HAP-1 (cell line): ENCODE measurements at places on chromosomes 6 and 20.

- DNase-seq, result no peak
Observed at GRCh38 chr20:57217802-57218201, 48.6 kb downstream of the BMP7 start.

DNA sequence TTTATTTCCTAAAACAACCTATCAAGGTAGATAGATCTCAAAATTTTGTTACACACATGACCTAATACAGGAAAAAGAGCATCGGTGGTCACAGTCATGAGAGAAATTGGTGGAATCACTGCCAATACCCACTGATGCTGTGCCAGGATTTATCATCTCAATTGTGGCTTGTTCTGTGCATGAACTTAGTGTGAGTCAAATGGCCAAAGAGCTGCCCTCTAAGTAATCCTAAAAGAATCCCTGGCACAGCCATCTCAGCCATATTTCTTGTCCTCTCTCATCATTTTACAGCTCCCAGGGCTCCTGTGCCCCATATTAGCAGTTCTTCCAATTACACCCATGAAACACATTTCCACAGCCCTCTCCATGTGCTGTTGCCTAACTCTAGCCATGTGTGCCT lies 6.1 kb downstream of the GSTA5 start:
- DNase-seq, result no peak

GRCh38 chr6:19311786-19312185 lies 525.4 kb upstream of the ID4 start:
- no peak for DNase-seq

DNA sequence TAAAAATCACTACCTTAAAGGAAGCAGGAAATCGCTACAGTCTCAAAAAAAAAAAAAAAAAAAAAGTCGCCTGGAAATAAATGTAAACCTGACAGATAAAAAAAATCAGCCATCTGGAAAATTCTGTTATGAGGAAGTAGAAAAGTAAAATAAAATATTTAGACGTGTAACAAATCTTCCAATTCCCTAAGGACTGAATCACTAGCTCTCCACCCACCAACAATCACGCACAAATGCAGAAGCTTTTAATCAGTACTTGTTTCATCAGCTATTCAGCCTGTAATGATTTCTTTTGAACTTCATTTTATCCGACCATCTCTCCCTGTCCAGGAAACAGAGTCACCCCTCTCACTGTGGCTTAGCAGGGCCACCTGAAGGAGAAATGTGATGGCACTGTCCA lies 59.0 kb downstream of the SLC23A2 start:
- DNase-seq, result no peak

DNA sequence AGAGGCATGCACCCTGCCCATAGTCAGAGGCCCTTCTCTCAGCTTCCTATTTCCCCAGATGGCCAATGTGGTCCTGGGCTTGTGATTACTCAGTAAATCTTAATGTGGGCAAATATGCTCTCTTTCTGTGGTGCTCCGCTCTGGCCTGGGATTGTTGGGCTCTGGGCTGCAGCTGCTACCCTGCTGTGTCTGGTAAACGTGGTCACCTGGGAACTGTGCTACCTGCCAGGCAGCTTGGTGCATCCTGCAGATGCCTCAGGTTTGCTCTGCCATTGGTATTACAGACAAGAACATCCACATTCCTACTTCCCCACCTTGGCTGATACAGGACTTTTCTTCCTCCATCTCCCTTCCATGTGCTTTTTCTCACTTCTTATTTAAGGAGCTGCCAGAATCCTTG lies 611.5 kb upstream of the IMPG1 start:
- no peak for DNase-seq

DNA sequence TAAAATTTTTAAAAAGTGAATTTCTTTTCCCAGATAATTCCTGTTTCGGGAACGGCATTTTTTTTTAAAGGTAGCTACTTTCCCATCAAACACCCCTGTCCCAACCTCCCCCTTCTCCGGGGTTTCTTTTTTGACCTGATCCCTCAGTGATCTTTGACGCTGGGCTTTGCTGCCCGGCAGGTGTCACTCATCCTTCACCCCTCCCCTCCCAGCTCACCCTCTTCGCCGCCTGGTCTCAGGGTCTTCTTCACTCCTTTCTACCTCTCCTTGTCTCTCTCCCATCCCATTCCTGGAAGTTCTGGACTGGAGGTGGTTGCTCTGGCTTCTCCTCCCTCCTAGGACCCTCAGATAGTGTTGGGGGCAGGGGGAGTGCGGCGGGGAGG lies 329 bp upstream of the GPR6 start:
- no peak for DNase-seq

GRCh38 chr20:58661598-58662473 lies 10.8 kb downstream of the STX16 start:
- no peak for DNase-seq

- DNase-seq, result no peak
Observed at GRCh38 chr6:154931711-154932424, 63.2 kb upstream of the TIAM2 start.

GRCh38 chr6:142429195-142429594 lies 127.4 kb downstream of the ADGRG6 start:
- DNase-seq, result no peak

GRCh38 chr6:149898966-149899365 lies 1.1 kb upstream of the RAET1E start:
- no peak for DNase-seq

DNA sequence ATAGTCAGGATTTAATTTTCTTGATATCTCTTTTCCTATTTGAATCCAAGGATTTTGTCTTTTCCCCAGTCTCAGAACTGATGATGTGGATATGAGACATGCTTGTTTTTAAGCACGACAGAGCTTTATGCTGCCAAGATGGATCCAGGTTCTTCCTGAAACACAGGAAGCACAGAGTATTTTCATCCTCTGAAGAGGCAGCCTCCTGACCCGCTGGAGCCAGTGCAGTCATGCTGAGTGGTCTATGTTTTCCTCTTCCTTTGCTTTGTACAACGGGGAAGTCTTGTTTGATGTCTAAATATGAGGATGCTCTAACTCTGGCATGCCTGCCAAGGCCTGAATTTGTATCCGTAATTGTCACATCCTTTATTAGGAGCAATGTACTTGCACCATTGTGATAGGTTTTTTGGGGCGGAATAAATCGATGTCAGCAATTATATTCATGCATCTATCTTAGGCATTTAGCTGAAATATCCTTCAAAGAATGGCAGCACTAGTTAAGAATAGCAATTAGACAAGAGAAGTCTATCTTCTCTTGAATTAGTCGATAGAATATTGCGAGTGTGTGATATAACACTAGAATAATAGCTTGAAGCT lies 407.1 kb upstream of the JAG1 start:
- DNase-seq, result no peak

DNA sequence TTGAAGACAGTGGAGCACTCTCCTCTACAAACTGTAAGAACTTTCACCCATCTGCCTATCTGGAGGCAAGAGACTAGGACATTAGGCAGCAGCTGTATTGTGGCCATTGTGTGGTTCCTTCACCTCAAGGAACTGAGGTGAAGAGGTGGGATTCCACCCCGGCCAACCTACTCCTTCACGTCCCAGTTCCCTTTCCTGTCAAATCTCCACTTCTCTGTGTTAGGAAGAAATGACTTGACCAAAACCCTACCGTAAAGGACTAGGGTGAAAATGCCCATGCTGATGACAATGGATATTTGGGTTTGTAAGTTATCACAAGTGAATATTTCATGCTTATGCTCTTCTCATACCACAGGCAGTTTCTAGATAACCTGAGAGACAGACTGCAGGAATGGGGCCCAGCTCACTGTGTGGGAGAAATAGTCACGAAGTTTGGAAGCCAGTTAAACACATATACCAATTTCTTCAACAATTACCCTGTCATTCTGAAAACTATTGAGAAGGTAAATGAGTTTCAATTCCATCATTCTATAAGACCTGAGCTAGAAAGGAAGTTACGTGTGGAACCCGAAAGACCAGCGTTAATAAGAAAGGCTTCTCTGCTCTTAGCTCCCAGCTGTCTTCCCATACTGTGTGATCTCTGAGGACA lies 86.6 kb downstream of the ECT2L start:
- DNase-seq, result no peak

GRCh38 chr6:108363889-108364313 lies 69.0 kb downstream of the AFG1L start:
- peak; percentile 100 for DNase-seq

- DNase-seq, result no peak
Observed at GRCh38 chr6:53635322-53635721, 30.2 kb downstream of the KLHL31 start.

GRCh38 chr6:108632441-108632840 lies 71.7 kb downstream of the FOXO3 start:
- DNase-seq, result no peak

- peak; percentile 97 for DNase-seq
Observed at GRCh38 chr6:162856885-162857284, 129.1 kb downstream of the PACRG start.

DNA sequence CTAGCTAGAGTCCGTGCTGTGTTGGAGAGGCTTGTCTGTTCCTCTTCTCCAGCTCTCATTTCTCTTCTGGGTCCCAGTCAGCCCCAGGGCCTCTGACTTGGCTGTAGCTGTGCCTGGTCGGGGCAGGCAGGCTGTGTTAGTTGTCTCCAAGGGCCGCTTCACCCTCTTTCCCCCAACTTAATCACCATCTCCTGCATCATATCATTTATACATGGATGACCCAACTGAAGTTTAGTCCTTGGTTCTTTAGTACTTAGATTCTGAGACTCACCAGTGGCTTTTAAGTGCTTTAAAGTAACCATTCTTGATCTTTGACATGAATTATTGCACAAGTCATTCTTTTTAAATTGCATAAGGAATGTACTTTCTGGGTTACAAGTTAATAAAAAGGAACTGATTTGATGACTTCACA lies 127.3 kb downstream of the RTN4IP1 start:
- DNase-seq, result no peak

GRCh38 chr6:111552241-111552744 lies 53.4 kb downstream of the TRAF3IP2 start:
- DNase-seq, result peak; percentile 69

GRCh38 chr6:8415280-8415679 lies 20.1 kb downstream of the SLC35B3 start:
- no peak for DNase-seq

GRCh38 chr6:78701407-78701806 lies 165.9 kb upstream of the IRAK1BP1 start:
- DNase-seq, result no peak

DNA sequence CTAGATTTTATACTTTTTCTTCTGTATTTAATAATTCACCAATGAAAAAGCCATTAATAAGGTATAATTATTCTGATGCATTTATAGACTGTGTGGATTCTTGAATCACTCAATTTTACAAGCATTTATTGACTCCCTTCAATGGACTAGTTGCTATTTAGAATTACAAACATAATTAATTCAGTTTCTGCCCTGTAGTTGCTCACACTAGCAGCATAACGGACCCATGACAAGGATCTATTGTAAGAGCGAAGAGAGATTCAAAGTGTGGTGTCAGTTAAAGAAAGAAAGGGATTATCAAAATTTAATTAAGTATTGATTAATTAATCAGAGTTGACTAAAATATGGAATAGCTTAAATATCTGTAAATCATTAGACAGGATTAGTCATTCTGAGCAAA lies 602.6 kb upstream of the PTCHD4 start:
- DNase-seq, result no peak

- DNase-seq, result no peak
Observed at GRCh38 chr6:14231501-14232280, 114.1 kb downstream of the CD83 start.

DNA sequence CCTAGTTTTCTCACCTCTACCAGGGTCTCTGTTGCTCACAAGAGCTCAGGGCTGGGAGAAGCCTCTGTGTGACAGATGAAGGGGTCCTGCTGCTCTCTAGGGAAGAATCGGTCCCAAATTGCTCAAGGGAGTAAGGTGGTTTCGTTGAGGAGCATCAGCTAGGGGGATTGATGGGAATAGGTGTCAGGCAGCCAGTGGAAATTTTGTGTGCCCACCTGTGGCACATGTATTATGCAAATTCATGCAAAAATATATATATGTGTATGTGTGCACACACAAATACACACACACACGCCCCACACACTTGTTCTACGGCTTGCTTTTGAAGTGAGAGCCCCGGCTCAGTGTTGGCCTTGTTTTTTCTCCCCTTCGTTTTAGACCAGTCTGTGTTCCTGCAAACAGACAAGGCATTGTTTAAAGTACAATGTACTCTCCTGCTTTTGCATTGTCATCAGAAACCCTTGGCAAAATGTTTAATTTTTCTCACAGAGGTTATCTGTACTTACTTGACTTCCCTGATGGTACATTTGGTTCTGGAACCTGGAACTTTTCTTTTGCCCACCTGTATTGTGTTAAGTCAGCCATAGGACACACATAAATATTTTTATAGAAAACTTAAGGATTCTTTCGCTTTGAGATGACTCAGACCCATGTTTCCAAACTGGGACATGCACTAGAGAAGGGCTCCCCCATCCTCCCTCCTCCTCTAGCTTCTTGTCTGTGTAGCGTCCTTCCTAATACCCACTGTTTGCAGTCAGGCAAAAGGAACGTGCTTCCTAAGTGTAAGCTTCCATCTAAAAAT lies 26.7 kb downstream of the FOXO3 start:
- no peak for DNase-seq

DNA sequence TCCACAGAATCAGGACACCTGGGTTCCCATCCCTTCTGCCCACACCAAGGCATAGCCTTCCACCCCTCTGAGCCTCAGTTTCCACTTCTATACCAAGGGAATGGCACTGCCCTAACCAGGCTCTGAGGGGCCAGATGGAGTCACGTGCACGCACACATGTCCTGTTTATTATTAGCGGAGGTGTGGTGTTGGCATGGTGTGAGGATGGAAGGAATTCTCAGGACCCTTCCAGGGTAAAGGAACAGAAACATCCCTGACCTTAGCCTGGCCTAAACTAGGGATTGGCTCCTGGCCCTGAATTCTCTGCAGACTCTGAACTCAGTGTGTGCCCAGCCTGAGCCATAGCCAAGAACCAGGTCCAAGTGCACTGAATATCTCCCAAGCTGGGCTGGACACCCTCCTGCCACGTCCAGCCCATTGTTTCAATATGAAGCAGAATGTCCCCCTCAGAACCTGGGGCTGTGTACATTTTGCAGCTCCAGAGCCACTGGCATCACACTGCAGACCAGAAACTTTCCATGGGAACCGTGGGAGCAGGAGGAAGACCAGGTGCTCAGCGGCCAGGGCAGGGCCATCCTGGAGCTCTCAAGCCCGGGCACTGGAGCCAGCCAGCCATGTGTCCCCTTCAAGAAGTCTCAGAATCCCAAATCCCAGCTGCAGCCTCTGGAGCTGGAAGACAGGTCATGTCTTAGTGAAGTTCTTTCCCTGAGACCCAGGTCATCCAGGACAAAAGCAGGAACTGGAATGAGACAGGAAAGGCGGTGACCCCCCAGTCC lies 208.4 kb downstream of the ANKRD60 start:
- no peak for DNase-seq
